ENCODE measurements at places on chromosomes 1 and 21. TPM values are rescaled to one million over a fixed set of nuclear protein-coding genes. Genes with fewer than 3 reads are reported as not detected.
A peak's percentile ranks its signal among the peaks of the same experiment; 100 is the strongest.

DNA sequence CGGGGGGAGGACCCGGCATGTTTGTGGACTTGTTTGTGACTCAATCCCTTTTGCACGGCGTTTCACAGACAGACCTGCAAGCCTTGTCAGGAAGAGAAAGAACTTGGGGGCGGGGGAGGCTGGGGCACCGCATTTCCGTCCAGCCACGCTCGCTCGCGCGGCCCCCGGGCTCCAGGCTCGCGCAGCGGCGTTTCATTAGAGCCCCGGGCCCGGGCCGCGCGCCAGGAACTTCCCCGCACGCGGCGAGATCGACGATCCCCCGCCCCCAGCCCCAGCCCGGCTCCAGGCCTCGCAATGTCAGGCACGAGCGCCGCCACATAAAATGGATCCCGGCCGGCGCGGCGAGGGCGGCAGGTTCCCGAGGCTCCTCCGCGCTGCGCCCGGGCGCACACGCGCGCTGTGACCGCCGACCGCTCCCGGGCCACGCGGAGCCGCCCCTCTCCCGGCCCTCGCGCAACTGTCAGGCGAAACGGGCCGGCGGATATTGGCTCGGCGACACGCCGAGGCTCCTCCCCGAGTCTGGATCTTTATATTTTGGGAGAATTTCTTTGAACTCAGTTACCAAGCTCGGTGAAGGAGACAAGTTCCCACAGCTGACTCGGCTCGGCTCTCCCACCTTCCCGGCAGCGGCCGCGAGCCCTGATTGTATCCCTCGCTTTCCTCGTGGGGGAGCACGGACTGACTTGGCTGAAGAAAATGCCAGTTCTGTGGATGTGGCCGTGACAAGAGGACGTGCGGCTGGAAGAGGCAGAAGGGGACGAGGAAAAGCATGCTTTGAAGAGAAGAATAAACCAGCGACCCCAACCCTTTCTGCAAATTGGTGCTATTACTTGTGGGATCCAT, at the start of gene KIF26B:
Gene KIF26B (plus strand): TSS at position 557 of the 843 bp plus-strand sequence. CDS start 440 bp downstream, outside the sequence.
- H3K4me1 ChIP-seq, result peaks cover 14% of the 10 kb centered on the region
- DNase-seq, result peak; percentile 30
- peak within 1 kb of the TSS; percentile 46 for H3K27ac ChIP-seq

DNA sequence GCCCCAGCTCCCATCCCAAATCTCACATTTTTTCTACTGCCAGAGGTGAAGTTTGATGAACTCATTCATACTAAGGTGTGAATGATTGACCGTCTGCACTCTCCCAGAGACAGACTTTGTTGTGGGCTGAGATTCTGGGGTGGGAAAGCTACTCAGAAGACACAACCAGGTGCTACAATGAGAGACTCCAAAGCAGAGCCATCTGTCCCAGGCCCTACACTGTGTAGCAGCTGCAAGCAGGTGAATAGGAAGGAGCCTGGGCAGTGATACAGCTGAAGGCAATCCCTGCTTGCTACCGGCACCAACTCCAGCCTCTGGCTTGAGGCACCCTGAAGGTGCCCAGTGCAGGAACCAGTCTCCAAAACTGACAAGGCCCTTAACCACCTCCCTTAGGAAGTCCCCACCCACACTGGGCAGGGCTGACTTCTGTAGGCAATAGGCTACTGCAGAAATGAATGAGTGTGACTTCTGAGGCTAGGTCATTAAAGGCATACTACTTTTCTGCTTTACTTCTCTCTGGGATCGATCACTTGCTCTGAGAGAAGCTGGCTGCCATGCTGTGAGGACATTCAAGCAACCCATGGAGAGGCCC, 79.7 kb upstream of the RUNX3 start:
- H3K4me3 ChIP-seq, result no peak overlapping the region
- no peaks in the 10 kb centered on the region for H3K36me3 ChIP-seq
- DNase-seq, result no peak
- H3K27me3 ChIP-seq, result no peaks in the 10 kb centered on the region

DNA sequence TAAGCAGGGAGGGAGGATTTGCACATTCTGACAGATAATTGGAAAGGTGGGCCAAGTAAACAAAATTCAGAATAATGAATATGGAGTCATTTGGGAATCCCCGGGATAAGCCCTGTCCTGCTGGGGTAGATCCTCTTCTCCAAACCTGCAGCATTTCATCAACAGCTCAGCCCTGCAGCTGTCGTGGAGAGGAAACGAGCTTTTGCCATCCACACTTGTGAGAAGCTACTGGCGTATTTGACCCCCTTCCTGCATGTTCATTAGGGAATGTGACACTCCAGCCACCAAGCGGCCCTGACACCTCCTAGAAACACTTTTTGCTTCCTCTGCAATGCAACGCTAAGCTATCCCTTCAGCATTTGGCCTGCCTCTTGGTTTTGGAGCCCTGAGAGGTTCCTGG, 8.0 kb upstream of the LEFTY2 start:
- no peaks in the 10 kb centered on the region for H3K36me3 ChIP-seq
- no peak for DNase-seq
- no peak overlapping the region for H3K4me3 ChIP-seq
- peaks cover 18% of the 10 kb centered on the region for H3K27me3 ChIP-seq
- no peaks in the 10 kb centered on the region for H3K4me1 ChIP-seq

DNA sequence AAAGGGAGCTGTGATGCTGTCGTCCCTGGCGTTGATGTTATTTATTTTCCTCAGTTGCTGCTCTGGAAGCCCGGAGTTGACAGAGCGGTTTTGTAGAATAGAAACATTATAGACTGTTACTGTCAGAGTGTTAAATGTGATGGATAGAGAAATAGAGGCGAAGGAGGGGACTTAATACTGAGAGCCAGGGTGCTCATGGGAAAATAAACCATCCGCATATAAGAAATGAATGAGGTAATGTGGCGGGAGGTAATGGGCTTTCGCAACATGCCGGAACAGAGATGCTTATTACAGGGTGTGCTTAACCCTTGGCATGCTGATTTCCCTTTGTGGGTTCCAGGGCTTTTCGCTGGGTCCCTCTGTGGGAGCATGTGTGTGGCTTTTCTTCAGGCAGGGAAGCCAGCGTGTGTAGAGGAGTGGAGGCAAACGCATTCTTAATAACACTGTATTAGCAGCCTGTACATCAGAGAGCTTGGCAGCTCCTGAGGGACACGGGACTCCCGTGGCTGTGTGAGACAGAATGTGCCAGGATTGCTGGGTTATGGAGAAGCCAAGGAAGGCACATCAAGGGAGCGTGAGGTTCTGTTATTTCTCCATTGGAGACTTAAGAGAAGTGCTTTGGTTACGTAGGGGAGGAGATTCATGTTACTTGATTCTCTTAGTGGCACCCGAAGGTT, 141.0 kb downstream of the PBX1 start:
- no peaks in the 10 kb centered on the region for H3K27me3 ChIP-seq
- H3K4me3 ChIP-seq, result no peak overlapping the region
- DNase-seq, result no peak
- H3K36me3 ChIP-seq, result no peaks in the 10 kb centered on the region

DNA sequence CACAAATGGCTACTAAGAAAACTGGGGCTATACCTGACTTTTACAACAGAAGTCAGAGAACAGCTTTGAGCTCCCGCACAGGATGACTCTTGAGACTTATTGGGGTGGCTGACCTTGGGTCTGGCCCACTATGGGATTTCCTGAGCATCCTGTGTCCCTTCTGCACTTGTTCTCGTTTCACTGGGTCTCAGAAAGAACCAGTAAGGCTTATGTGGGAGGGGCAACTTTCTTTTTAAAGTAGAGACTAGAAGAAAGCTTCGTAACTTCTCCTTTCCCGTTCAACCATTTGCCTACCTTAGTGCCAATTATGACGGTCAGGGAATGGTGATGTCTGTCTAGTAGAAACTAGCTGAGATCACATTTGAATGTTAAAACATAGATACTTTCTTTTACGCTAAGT, 59.5 kb upstream of the C1orf105 start:
- no peaks in the 10 kb centered on the region for H3K27me3 ChIP-seq
- no peak for DNase-seq
- no peaks in the 10 kb centered on the region for H3K36me3 ChIP-seq
- H3K27ac ChIP-seq, result peak overlapping the region; percentile 82

DNA sequence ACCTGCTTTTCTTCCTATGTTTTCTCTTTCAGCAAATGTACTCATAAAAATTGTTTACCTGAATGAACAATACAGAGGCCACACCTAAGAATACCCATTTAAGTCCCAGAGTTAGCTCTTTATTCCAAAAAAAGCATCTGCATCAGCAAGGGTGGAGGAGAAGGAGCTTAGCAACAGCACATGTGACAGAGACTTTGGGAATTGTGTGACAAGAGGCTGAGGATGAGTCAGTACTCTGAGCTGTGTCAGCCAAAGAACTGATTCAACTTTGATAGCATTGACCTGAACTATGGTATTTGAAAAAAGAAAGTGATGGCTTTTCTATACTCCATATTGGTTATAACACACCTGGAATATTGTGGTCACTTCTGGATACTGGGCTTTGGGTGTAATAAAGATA, 162.7 kb downstream of the ZNF648 start:
- no peak overlapping the region for H3K4me3 ChIP-seq
- H3K27me3 ChIP-seq, result no peaks in the 10 kb centered on the region
- DNase-seq, result no peak
- no peak overlapping the region for H3K27ac ChIP-seq

- DNase-seq, result no peak
- H3K27me3 ChIP-seq, result no peaks in the 10 kb centered on the region
- no peak overlapping the region for H3K4me3 ChIP-seq
- no peak overlapping the region for H3K27ac ChIP-seq
- H3K4me1 ChIP-seq, result no peaks in the 10 kb centered on the region
- peaks cover 4% of the 10 kb centered on the region for H3K36me3 ChIP-seq
These were observed 16.5 kb upstream of the ETV3L start for GRCh38 chr1:157115851-157116736.

- H3K27me3 ChIP-seq, result peaks cover 2% of the 10 kb centered on the region
- H3K27ac ChIP-seq, result no peak overlapping the region
- no peak overlapping the region for H3K4me3 ChIP-seq
- H3K4me1 ChIP-seq, result no peaks in the 10 kb centered on the region
- DNase-seq, result no peak
These were observed 593.4 kb downstream of the PLPP3 start for GRCh38 chr1:55986003-55986402.

GRCh38 chr1:70210820-70211219, 5.4 kb upstream of the LRRC40 start:
- no peak overlapping the region for H3K4me3 ChIP-seq
- H3K4me1 ChIP-seq, result peaks cover 8% of the 10 kb centered on the region
- no peaks in the 10 kb centered on the region for H3K36me3 ChIP-seq
- H3K27ac ChIP-seq, result no peak overlapping the region
- no peak for DNase-seq

DNA sequence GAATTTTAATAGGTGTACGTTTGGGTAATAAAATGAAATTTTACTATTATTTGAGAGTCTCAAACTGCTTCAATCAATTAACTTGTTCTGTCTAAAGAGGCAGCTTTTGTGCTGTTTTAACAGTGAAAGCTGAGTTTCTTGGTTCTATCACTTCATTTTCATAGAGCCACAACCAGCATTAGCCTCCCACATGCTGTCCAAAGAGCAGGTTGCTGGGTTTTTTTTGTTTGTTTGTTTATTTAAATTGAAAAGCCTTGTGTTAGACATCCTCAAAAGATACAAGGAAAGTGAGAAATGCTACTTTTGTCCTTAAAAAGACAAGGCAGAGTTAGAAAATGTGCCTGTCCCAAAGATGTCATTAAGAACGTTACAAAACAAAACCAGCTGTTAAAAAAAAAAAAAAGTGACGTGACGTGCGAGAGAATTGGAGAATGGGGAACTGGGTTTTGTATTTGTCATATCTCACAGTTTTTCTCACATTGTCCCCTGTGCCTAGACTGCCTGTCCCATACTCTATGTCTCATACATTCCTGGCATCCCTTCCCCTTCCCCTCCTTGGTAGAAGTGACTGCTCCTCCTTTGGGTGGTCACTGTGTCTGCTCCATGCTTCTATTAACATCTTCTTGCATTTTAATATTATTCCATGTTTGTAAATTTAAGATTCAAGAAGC, 63.1 kb upstream of the CD34 start:
- no peak overlapping the region for H3K27ac ChIP-seq
- H3K27me3 ChIP-seq, result no peaks in the 10 kb centered on the region
- DNase-seq, result no peak
- no peak overlapping the region for H3K4me3 ChIP-seq
- no peaks in the 10 kb centered on the region for H3K36me3 ChIP-seq

DNA sequence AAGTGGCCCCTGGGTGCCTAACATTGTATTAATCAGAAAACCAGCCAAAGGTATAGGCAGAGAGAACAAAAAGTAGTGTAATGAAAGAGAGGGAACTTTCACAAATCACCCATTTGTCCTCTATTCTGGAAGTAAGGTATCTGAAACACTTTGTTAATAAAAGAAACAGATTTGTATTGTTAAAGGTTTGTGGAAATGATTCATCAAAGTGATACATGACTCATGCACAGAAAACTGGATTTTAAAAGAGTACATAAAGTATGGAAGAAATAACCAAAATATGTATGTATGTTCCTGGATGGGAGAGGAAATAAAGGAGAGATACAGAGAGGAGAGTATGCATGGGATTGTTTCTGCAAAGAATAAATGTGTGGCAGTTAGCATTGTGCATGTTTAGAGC, 126.8 kb downstream of the RGS21 start:
- no peak overlapping the region for H3K27ac ChIP-seq
- H3K27me3 ChIP-seq, result no peaks in the 10 kb centered on the region
- H3K4me3 ChIP-seq, result no peak overlapping the region
- no peaks in the 10 kb centered on the region for H3K36me3 ChIP-seq

DNA sequence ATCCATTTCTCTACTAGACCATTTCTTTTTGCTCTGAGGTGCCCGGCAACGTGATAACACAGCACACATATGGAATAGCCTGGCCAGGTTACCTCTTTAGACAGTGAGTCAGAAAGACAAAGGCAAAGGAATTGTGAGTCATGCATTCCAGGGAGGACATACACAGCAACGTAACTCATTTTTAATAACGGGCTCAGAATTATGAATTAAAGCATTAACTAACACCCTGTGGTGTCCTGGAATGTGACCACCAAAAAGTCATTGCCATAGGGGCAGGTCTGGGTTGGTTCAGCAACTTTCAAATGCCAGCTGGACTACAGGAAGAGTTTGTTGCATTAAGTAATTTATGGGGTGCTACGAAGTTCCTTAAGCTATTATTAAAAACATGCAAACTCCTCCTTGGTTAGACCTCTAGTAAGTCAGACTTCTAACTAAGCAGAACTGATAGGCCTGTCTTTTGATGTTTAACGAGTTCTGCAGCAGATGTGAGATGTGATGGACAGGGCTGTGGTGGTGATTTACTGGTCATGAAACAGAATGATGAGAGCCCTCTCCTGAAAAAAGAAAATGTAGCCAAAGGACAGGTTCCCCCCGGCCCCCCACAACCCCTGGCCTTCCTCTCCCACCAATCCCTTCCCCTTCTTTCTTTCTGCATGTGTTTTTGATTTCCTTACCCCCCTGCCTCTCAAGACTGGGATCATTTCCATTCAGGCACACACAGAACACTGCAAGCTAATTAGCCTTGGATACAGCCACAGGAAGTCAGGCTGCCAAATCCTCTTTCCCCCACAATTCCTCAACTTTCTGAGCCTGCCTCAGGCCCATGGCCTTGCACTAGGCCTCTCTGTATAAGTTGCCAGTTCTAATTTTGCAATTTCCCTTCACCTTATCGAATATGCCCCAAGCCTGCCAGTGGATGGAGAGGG, 88.9 kb upstream of the HAO2 start:
- no peaks in the 10 kb centered on the region for H3K4me1 ChIP-seq
- peak; percentile 79 for DNase-seq
- H3K36me3 ChIP-seq, result no peaks in the 10 kb centered on the region
- H3K27ac ChIP-seq, result no peak overlapping the region
- no peak overlapping the region for H3K4me3 ChIP-seq
- no peaks in the 10 kb centered on the region for H3K27me3 ChIP-seq

The RHCE gene
- polyA plus RNA-seq, result not detected

The DNTTIP2 gene
- 47.5 TPM for polyA plus RNA-seq

The CDK11B gene
- 58.1 TPM for polyA plus RNA-seq

The COL11A1 gene
- polyA plus RNA-seq, result 0.03 TPM

The COL24A1 gene
- polyA plus RNA-seq, result 2.4 TPM

The CDC20 gene
- 3.8 TPM for polyA plus RNA-seq

The LMX1A gene
- polyA plus RNA-seq, result 0.54 TPM

The GPR52 gene
- polyA plus RNA-seq, result 0.15 TPM

The GNG12 gene
- polyA plus RNA-seq, result 162 TPM

Data from small intestine (tissue), 16 donors.